ENCODE measurements at places on chromosomes 5 and 9.
A peak's percentile ranks its signal among the peaks of the same experiment; 100 is the strongest.

GRCh38 chr5:148491793-148492184 is 108.0 kb downstream of the FBXO38 start:
- no peak for DNase-seq

GRCh38 chr9:138049779-138050471 is 172.3 kb downstream of the CACNA1B start:
- no peak for DNase-seq

DNA sequence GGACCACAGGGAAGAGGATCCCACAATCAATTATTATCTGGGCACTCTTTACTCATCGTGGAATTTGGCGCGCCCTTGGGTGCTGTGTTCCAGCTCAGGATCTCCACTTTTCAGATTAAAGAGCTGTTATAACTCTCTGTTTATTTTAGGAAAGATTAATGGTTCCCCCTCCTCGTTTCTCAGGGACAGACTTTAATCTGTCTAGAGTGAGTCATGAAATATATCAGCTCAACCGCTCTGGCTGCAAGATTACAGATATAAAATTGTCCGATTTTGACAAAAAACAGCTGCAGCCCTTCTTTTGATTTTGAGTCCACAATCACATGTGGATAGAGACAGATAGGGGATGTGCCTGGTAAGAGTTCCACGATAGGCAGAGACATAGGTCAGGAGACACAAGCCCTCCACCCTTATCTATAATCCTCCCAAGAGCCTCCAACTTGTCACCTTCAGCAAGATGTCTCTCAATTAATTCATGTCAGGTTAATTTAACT is 77.6 kb upstream of the ANKRD55 start:
- no peak for DNase-seq

GRCh38 chr5:58201922-58202648 is 257.8 kb downstream of the PLK2 start:
- DNase-seq = no peak

DNA sequence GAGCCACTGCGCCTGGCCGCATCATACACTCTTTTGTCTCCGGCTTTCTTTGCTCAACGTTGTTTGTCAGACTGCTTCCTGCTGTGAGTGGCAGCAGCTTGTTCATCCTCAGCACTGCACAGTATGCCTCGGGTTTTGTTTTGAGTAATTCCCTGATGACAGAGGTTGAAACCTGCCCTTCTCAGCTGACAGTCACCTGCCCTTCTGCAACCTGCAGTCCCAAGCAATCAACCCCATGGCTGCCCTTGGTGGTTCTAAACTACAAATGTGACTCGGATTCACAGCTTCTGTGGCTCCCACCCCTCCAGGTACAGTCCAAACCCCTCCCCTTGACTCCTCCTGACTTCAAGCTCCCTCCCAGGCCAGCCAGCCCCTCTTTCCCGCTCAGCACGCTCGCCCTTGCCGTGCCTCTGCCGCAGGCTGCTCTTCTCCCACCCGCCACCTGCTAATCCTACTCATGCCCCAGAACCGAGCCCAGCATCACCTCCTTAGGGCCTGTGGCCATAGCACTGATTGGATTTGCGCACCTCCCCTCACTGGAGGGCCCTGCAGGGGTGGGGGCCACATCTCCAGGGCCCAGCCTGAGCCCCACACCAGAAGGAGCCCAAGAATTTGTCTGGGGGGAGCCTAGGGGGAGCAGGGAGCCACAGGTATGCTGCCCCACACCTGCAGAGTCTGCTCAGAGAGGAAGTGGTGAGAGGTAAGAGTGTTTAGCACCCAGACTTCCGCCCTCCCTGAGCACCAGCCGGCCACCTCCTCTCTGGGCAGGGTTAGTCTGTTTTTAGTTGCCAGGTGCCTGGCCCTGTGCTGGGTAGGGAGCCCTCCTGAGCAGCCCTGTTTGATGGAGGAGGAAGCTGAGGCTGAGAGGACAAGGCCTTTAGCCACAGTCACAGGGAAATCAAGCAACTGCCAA is 10.1 kb downstream of the EEIG1 start:
- DNase-seq = no peak

GRCh38 chr9:86406366-86406765 is 52.2 kb upstream of the TUT7 start:
- DNase-seq = no peak

GRCh38 chr9:69036309-69036708 is 757 bp downstream of the FXN start:
- DNase-seq = peak; percentile 59

GRCh38 chr5:1745796-1746370 is 53.8 kb downstream of the MRPL36 start:
- DNase-seq = no peak

GRCh38 chr5:54611290-54611951 is 93.9 kb downstream of the SNX18 start:
- DNase-seq = no peak

- no peak for DNase-seq
Measured at GRCh38 chr5:114391321-114391720, 29.5 kb downstream of the KCNN2 start.

- no peak for DNase-seq
Measured at GRCh38 chr9:116027951-116028350, 125.6 kb upstream of the PAPPA start.

DNA sequence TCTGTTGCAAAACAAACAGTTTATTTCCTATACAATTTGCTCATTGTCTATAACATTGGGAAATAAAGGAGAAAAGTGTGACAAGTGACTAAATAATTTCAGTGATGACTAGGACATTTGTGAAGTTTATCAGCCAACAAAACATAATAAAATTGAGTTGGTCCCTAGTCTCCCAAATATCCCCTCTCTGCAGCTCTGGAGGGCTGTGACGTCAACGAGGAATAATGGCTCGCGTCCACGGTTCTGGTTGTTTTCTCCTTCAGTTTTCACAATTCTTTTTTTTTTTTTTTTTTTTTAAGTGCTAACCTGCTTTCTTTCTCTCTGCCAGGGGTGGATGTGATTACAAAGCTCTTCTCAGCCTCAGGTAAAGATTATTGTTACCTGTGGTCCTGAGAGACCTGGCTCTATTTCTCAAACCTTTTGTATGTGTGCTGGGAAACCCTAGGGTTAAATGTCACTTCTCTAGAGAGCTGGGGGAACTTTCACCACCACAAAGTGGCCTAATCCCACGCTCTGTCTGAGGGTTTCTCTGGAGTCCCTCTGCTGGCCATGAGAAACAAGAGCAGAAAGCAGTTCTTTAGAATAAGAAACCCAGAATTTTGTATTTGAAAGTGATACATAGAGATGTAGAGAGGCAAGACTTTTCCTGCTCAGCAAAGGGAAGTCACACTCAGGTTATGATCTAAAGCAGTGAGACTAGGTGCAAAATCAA is 36.2 kb upstream of the ANKRD55 start:
- no peak for DNase-seq

DNA sequence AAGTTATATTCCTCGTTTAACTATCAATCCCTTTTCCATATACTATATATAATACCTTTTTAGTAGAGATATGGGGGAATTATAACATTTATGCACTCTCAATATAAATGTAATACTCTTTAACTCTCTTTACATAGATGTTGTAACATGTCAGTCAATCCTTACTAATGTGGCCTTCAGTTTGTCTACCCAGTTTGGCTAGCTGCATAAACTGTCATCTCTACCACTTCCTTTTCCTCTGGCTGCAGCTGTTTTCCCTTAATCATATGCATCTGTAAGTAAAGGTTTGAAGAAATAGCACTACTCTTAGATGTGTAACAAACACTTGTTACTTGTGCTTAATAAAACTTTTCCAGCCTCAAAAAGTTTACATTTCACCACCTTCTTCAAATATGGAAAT is 13.4 kb downstream of the ABHD17B start:
- no peak for DNase-seq

DNA sequence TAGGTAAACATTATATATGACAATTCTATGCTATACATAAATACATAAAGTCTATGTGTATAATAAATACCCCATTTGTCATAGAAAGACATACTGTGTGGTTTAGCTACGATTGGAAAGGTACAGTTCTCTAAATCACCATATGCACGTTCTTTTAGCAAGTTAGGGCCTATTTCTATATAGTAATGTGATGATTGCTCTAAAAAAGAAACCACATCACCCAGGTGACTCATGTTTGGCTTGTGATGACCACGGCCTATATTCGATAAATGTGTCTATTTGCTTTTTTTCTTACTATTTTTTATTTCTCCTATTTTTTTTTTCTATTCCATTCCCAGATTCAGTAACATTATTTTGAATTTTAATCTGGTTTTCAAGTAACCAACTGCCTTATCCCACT is 34.7 kb downstream of the RETREG1 start:
- DNase-seq = no peak

DNA sequence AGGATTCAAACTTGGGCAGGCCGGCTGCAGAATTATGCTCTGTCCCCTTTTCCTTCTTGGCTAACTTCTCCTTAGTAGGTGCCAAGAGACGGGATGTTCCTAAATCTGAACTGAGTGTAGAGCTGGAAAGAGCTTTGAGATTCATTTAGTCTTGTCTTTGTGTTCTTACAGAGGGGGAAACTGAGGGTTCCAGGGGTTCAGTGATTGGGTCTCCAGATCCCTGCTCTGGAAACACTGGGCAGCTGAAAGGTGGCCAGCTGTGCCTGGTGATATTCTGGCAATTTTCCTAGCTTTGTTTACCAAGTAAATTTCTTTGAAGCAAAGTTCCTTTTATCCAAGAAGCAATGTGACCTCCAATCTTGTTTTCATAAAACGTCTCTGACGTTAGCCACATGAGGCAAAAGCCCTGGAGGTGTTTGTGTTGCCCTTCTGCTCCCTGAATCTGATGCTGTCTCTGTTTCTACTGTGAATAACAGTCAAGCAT is 288.7 kb downstream of the ZSWIM6 start:
- DNase-seq = no peak

DNA sequence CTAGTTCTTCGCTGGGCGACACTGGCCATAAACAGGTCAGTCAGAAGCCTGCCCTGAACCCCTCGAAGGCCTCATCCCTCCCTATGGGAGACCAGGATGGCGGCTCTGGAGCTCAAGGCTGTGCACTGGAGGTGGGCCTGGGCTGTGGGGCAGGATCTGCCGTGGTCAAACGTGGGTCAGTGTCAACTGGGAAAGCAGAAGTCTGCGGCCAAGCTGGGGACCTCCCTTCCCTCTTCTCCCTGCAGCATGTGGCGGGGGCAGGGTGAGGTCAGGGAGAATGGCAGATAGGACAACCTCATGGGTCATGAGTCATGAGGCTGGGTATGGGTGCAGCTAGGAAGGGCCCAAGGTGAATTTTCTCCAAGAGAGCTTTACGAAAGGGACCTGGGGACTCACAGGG is 132.9 kb downstream of the RXRA start:
- DNase-seq = no peak

GRCh38 chr5:76462097-76462667 is 59.1 kb downstream of the IQGAP2 start:
- DNase-seq = no peak

DNA sequence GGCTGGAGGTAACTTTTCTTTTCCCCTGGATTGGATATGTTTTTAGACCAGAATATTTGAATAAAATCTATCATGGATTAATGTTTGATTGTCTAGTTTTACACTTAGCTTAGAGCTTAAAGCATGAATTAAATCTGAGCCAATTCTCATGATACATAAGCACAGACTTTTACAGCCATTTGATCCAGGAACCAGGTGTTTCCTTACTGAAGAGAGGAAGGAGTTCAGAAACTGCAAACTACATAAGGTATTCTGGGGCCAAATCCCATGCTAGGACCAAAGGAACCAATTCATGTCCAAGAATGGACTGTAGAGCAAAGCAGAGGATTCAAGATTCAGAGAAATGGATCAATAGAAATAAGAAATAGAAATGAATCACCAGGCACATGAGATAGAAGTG is 360.4 kb upstream of the ZNF608 start:
- no peak for DNase-seq

- no peak for DNase-seq
Measured at GRCh38 chr5:121969660-121970295, 8.0 kb downstream of the SRFBP1 start.

- no peak for DNase-seq
Measured at GRCh38 chr9:89670114-89670513, 65.3 kb downstream of the GADD45G start.

- DNase-seq = no peak
Measured at GRCh38 chr9:37229882-37230482, 109.6 kb downstream of the ZCCHC7 start.

- no peak for DNase-seq
Measured at GRCh38 chr5:73815631-73816030, 189.6 kb downstream of the ARHGEF28 start.

DNA sequence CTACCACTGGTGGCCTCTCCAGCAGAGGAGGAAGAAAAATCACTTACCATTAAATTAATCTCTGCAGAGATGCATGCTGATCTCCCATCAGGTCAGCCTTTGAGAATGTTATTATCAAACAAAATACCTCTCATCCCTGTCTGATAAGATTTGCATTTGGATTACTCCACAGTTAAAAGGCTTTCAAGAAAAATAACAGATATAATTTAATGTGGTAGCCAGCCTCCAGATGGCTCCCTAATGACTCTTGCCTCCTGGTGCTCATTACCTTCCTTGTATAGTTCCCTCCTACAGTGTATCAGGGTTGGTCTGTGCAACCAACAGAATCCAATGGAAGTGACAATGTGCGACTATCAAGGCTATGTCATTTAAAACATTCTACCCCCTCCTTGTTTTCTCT is 63.6 kb upstream of the TNPO1 start:
- DNase-seq = no peak

DNA sequence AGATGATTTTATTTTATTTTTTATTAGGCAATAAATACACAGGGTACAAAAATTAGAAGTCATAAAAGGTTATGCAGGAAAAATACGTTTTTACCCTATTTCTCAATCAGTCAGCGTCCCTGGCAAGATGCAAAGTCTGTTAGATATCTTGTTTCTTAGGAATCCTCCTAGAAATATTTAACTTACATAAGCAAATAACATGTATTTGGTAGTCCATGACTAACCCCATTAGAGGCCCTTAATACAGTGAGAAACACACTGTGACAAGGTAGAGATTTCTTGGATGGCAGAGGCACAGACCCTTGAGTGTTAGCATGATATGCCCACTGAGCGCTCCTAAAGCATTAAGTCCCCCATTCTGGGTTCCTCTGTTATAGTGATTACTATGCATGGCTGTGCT is 121.2 kb upstream of the ADAMTSL1 start:
- no peak for DNase-seq

DNA sequence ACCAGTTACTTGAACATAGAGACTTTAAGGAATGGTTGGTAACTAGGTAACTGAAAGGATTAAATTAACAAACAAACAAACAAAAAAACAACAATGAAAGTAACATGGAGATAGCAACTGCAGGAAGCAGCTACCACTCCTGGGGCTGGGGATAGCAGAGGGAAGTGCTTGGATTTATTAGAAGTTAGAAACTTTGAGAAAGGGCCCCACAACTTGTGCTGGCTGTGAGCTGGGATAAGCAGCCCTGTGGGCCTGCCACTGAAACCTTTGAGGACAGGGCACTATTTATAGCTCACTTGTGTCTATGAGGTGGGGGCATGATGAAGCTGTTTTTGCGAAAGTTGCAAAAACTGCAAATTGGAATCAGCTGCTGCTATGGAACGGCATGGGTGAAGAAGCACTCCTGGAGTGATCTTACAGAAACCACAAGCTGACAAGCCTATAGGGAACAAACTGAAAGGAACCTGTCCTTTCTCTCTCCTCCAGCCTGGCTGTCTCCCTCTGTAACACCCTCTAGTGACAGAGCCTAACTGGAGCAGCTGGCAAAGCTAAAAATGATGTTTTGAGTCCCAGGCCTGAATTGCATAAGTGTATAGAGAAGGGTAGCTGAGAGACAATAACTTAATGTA is 91.4 kb upstream of the RANBP6 start:
- no peak for DNase-seq

GRCh38 chr9:11915699-11916098 is 777.5 kb upstream of the TYRP1 start:
- DNase-seq = no peak

- peak; percentile 41 for DNase-seq
Measured at GRCh38 chr9:86434039-86434726, 80.0 kb upstream of the TUT7 start.
